IPS-NIHi11 (cell line): ENCODE measurements at places on chromosomes 4 and X.

GRCh38 chrX:72465889-72466288 lies 106.8 kb downstream of the HDAC8 start:
- no peak for DNase-seq

DNA sequence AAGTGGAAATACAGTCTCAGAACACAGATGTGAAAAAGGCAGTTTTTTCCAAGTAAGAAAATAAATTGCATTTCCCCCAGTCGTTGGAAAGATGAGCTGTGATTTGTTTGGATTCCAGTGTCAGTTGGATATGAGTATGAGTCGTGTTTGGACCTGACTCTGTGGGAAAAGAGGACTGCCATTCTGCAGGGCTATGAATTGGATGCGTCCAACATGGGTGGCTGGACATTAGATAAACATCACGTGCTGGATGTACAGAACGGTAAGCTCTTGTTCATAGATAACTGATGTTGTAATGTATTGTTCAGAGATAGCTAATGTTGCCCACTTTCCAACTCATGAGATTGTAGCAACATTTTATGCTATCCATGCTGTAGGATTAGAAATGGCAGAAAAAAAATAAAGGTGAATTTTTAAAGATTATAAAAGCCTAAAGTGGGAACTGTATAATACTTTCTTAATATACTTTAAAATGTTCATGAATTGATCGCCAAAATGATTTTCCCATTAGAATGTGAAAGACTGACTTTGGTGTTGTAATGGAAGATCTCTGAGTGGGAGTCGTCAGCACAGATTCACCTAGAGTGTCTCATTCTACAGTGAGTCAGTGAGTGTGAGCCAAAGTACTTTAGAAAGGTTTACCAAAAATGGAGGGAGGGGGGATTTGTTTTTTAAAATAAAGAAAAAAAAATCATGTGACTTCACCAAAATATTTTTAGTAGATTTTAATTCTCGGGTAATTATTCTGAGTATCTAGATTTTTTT lies 178.7 kb downstream of the DCTD start:
- no peak for DNase-seq

DNA sequence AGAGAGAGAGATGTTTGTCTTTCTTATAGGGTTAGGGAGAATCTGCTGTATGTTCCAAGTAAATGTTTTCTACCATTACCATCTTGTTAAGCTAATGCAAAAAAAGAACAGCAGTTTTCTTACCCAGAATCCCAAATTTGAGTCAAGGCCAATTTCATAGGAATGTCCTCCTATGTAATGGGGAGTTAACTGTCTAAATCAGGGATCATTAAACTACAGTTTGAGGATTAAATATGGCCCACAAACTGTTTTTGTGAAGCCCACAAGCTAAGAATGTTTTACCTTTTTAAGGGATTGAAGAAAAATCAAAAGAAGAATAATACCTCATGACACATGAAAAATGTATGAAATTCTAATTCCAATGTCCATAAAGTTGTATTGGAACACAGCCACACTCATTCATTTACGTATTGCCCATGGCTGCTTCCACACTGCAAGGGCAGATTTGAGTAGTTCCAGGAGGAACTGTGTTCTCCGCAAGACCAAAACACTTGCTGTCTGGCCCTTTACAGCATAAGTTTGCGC lies 113.2 kb upstream of the SPRY1 start:
- DNase-seq = no peak

DNA sequence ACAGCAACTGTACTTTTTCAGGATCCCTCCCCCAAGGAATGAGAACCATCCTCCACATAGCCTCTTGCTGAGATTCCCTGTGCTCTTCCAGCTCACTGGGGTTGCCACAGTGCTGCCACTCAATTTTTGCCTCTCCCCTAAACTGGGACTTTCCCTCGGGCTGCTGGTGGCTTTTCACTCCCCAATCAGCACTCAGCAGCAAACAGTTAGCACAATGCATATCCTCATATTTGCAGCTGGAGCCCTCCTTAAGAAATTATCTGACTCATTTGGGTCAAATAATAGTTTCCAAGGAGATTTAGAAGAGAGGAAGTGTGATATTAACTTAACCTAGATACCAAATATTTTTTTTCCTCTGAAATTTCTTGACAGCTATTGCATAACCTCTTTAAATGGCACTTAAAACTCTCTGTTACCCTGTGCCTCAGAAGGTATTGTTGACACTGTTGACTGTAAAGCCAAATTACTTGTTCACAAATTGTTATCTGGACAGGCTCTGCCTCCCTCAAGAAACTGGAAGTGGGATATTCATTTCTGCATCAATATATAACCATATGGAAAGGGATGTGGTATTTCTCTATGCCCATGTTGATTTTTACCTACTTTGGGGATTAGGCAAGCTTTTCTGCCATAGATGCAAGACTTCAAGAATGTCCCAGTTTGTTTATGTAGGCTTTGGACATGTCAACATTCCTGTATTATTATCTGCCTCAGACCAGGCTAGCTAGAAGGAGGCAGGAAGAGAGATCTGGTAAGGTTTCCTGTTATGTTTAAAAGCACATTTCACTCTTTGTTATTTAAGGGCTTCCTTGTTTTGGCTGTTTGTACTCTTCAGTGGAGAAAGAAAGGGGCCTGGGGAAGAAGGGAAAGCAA lies 58.0 kb downstream of the SEPTIN11 start:
- peak; percentile 28 for DNase-seq

DNA sequence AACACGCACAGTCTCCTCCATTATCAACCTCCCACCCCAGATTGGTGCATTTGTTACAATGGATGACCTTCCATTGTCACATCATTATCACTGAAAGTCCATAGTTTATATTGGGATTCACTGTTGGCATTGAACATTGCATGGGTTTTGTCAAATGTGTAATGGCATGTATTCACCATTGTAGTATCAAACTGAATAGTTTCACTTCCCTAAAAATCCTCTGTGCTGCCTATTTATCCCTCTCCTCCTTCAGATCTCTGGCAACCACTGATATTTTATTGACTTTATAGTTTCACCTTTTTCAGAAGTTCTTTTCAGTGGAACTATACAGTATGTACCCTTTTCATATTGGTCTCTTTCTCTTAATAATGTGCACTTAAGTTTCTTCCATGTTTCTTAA lies 1565.4 kb downstream of the PCDH18 start:
- no peak for DNase-seq

DNA sequence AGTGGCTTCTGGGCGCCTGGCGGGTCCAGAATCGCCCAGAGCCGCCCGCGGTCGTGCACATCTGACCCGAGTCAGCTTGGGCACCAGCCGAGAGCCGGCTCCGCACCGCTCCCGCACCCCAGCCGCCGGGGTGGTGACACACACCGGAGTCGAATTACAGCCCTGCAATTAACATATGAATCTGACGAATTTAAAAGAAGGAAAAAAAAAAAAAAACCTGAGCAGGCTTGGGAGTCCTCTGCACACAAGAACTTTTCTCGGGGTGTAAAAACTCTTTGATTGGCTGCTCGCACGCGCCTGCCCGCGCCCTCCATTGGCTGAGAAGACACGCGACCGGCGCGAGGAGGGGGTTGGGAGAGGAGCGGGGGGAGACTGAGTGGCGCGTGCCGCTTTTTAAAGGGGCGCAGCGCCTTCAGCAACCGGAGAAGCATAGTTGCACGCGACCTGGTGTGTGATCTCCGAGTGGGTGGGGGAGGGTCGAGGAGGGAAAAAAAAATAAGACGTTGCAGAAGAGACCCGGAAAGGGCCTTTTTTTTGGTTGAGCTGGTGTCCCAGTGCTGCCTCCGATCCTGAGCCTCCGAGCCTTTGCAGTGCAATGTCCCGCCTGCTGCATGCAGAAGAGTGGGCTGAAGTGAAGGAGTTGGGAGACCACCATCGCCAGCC lies at the start of gene ATOH1:
ATOH1 (plus strand) TSS at position 422 of the 663 bp plus-strand sequence; CDS start at position 596, 174 bp downstream.
- DNase-seq = peak; percentile 84
